Stimulated activated CD4-positive, alpha-beta T cell treated with anti-CD3 and anti-CD28 coated beads, Interleukin-2, amount 100 ng/mL, for 4 hours (primary cell): ENCODE measurements at places on chromosomes 13 and 19.
A peak's percentile ranks its signal among the peaks of the same experiment; 100 is the strongest.

DNA sequence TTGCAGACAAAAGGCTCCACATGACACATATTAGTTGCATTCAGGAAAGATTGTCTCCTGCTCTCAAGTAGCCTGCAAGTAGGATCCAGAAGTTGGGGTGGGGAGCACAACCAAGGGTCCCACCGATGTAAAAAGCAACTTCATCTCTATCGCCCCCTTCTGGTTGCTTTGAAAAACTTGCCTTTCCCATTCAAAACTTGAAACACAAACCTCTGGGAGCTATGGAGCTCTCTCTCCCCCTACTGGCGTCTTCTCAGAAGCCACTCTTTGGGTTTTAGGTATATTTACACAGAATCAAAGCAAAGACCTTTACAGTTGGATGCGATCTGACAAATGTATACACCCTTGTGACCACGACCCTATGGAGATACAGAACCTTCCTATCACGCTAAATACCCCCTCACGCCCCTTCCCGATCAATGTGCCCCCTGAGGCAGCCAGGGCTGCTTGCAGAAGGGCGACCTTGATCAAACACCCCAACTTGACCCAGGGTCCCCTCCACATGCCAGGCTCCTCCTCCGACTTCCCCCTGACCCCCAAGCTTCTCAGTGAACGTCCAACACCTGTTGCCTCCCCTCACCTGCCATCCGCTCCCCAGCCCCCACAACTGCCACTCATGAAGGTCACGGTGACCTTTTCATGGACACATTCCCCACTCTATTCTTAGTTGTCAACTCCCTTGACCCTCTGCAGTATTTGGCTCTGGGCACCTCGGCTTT is 10.1 kb downstream of the NOSIP start:
- peak; percentile 65 for DNase-seq

DNA sequence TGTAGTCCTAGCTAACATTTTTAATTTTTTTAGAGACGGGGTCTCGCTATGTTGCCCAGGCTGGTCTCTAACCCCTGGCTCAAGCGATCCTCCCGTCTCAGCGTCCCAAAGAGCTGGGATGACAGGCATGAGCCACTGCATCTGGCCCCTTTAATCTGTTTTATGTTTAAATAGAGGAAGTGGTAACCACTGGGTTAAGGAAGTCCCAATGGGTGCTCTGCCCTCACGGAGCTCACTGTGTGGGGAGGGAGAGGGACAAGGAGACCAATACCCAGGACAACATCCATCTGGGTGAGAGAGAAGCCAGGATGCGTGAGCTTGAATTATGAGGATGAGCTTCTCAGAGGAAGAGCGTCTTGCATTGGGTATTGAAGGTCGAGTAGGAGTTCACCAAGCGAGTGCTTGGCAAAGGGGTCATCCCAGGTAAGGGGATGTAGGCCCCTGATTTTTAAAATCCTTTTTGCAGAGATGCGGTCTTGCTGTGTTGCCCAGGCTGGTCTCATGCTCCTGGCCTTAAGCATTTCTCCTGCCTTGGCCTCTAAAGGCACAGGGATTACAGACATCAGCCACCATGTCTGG is 13.8 kb downstream of the YJU2 start:
- DNase-seq = no peak

GRCh38 chr19:23393121-23393520 is 2.1 kb downstream of the ZNF91 start:
- no peak for DNase-seq

DNA sequence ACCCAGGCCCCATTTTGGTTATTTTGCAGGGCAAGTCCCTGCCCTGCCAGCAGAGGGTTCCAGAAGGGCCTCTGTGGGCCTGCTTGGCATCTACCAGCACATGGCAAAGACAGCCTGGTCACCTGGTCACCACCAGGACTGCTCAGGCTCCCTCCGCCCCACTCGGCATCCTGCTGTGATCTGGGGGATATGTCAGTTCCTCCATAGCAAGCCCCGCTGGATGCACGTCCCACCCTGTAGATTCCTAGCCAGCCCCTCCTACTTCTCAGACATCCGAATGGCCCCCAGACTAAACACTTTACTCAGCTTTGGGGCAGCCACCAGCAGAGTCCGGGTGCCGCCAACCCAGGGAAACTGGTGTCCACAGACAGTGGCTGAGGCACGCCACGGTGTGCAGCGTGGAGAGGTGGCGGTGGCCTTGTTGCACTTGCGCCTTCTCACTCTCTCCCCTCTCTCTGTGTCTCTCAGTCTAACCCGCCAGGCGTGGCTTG is 31.8 kb upstream of the USE1 start:
- no peak for DNase-seq

- DNase-seq = no peak
Observed at GRCh38 chr19:39546599-39546998, 6.6 kb upstream of the EID2 start.

- DNase-seq = peak; percentile 86
Observed at GRCh38 chr19:5803752-5804515, 933 bp upstream of the NRTN start.
